ENCODE measurements at places on chromosomes 12 and 14. TPM values are rescaled to one million over a fixed set of nuclear protein-coding genes. Genes with fewer than 3 reads are reported as not detected.
A peak's percentile ranks its signal among the peaks of the same experiment; 100 is the strongest.

The DLGAP5 gene
- total RNA-seq = 4.4 TPM

The KCNA1 gene
- not detected for total RNA-seq

The DAO gene
- total RNA-seq = not detected

The SPX gene
- total RNA-seq = not detected

The REP15 gene
- total RNA-seq = 2.4 TPM

The DIO3 gene
- total RNA-seq = 0.82 TPM

- peak; percentile 62 for DNase-seq
These were observed 685 bp upstream of the MYL6B start for GRCh38 chr12:56151672-56152131.

- DNase-seq = no peak
These were observed 118.2 kb upstream of the TMCC3 start for GRCh38 chr12:94768398-94769046.

DNA sequence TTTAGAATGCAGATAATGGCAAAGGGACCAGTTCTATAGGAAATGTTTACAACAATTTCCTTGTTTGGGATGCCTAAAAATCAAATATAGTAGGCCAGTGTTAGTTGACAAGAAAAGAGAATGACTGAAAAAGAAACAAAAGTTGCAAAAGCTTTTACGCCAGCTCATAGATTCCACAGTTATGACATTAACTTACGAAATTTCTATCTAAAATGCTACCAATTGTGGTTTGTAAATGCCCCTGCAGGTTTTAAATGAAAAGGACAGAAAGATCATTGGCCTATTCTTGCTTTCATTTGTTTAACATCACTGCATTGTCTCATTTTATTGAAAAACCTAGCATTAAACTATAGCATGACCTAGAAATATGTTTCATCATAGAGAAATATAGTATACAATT, 345.8 kb downstream of the CCDC91 start:
- no peak for DNase-seq

- DNase-seq = no peak
These were observed 13.2 kb upstream of the RIMBP2 start for GRCh38 chr12:130729344-130729743.

- peak; percentile 42 for DNase-seq
These were observed 33.0 kb downstream of the BEGAIN start for GRCh38 chr14:100554082-100554677.

DNA sequence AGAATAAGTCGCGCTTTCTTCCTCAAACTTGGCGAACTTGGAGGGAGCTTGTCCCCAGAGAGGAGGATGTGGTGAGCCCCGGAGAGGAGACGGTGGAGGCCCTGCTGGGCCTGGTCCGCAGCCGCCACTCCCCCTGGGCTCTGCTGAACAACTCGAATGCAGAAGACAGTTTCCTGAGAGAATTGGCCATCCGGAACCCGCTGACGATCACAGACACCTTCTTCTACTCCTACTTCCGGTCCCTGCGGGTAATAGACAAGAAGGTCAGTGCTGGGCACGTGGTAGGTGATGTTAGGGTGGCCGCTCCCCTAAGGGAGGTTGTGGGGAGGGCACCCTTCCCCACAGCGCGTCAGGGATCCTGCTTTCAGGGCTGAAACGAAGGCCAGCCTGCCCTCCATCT, 1.6 kb downstream of the LRRC43 start:
- DNase-seq = no peak

- no peak for DNase-seq
These were observed 84.6 kb upstream of the NAV3 start for GRCh38 chr12:77746096-77746495.

DNA sequence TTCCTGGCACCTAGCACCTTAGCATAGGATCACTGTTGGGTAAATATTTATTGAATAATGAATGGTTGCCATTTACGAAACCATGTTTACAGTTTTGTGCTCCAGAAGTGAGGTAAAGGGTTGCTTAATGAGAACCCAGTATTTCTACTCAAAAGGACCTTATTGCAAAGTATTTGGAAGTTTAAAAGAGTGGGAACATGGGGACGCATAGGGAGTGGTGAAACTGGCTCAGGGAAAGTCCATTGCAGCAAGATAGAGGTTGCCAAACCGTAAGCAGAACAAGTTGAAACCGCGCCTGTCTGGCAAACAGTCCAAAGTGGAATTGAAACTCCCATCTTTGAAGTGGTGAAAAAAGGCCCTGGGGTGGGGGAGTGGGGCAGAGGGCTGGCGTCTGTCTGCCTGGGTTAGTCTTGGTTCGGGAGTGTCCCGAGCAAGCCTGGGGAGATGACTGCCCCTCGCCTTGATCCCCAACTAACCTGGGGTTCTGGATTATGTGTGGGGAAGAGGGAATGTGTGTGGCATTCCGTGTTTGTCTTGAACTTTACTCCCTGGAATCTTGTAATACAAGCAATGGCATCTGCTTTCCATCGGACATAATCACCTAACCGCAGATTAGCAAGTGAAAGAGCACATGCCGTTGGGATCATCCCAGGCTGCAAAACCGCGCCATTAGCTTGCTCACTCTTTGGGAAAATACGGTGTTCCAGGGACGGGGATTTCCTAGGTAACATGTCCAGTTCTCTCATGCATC, 7.2 kb downstream of the ALDH2 start:
- DNase-seq = peak; percentile 87

DNA sequence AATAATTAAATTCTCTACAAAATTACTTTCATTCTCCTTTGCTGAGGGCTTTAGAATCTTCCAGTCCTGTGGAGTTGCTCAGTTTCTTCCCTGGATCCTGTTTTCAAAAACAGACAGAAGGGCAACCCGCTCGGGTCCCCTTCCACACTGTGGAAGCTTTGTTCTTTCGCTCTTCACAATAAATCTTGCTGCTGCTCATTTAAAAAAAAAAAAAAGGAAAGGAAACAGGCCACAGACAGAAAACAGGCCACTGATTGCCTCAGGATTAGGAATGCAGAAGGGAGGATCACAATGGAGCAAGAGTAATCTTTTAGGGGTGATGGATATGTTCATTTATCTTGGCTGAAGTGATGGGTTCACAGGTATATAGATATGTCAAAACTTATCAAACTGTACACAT, 29.5 kb upstream of the HIGD1C start:
- no peak for DNase-seq

GRCh38 chr14:81476816-81477215, 56.8 kb downstream of the SEL1L start:
- no peak for DNase-seq

- no peak for DNase-seq
These were observed 56.1 kb upstream of the ZDHHC17 start for GRCh38 chr12:76707772-76708171.

GRCh38 chr12:105986779-105987684, 151.7 kb downstream of the NUAK1 start:
- DNase-seq = no peak

- DNase-seq = no peak
These were observed 163.2 kb downstream of the RPL10L start for GRCh38 chr14:46488374-46488773.

GRCh38 chr14:69475194-69475818, 9.2 kb upstream of the PLEKHD1 start:
- no peak for DNase-seq

- no peak for DNase-seq
These were observed 69.5 kb downstream of the TMEM30B start for GRCh38 chr14:61211476-61212255.

DNA sequence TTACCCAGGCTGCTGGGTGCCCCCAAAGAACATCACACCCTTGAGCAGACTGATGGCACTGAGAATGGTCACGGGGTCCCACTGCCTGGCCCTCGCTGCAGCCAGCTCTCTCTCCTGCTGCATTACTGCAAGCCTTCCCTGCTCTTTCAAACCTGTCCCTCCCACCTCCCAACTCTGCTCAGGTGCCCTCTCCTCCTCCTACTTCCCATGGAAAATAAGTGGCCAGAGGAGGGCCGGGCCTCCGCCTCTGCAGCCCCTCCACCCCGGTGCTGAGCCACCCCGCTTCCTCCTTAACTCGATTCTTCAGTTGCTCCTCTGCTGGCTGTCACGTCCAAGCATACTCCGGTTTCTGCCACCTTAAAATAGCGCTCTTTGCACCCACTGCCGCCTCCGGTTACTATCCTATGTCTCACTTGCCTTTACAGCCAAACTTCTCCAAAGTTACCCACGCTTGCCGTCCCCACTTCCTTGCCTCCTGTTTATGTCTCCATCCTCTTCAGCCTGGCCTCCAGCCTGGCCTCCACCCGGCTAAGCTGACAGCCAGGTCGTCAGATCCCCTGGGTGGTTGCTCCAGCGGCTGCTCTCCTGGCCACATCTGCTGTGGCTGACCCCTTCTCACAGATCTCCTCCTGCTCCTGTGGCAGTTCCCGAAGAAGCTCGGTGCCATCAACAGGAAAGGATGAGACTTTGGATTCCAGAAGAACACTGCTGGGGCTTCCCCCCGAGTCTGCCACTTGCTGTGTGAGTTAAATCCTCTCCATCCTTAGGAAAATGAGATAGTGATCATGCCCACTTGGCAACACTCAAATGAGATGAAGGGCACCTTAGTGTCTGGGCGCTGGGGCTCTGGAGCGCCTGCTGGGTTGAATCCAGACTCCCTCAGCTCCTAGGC, 7.7 kb downstream of the SMIM41 start:
- DNase-seq = no peak

- no peak for DNase-seq
These were observed 299.7 kb downstream of the ERC1 start for GRCh38 chr12:1290716-1291115.

- DNase-seq = no peak
These were observed 224.5 kb upstream of the PELI2 start for GRCh38 chr14:55893705-55894104.

- DNase-seq = no peak
These were observed 89.2 kb upstream of the PCED1B start for GRCh38 chr12:46990211-46990610.

GRCh38 chr12:74449872-74450271, 87.8 kb upstream of the ATXN7L3B start:
- DNase-seq = no peak

GRCh38 chr12:92973614-92974013, 44.5 kb upstream of the EEA1 start:
- DNase-seq = no peak

All from prostate gland (tissue), 2 donors.